Karpas-422 (cell line): ENCODE measurements at places on chromosomes 3 and 15. TPM values are rescaled to one million over a fixed set of nuclear protein-coding genes. Genes with fewer than 3 reads are reported as not detected.

The BOC gene
- 0.04 and 0.47 TPM in 2 replicates for total RNA-seq

The SPINK8 gene
- total RNA-seq: not detected in 2 replicates

The PAQR5 gene
- total RNA-seq: not detected in 2 replicates

The ADAMTS9 gene
- not detected in 2 replicates for total RNA-seq

The CATSPER2 gene
- total RNA-seq: 5.1 and 6.0 TPM in 2 replicates

The VPS18 gene
- total RNA-seq: 12.6 and 18.1 TPM in 2 replicates

The GPR15 gene
- total RNA-seq: not detected in 2 replicates

The MBD4 gene
- 51.9 and 130 TPM in 2 replicates for total RNA-seq

The STRA6 gene
- total RNA-seq: 0.18 TPM in 1 of 2 replicates, not detected in the other

The LRRC49 gene
- total RNA-seq: not detected in 2 replicates

The SIDT1 gene
- total RNA-seq: 7.5 and 11.3 TPM in 2 replicates

The CACNA2D3 gene
- 0.11 TPM in 1 of 2 replicates, not detected in the other for total RNA-seq

The ARRDC4 gene
- not detected in 2 replicates for total RNA-seq

The ARNT2 gene
- not detected in 2 replicates for total RNA-seq

The ATP10A gene
- not detected in 2 replicates for total RNA-seq

The GOLIM4 gene
- 2.6 and 7.9 TPM in 2 replicates for total RNA-seq

The MORC1 gene
- total RNA-seq: not detected in 2 replicates

The SERINC4 gene
- total RNA-seq: not detected in 2 replicates

The ARGFX gene
- total RNA-seq: not detected in 2 replicates

The KLF15 gene
- not detected in 2 replicates for total RNA-seq

The CSPG4 gene
- total RNA-seq: 0.11 TPM in 1 of 2 replicates, not detected in the other

The LRTM1 gene
- total RNA-seq: not detected in 2 replicates

The DNAJC13 gene
- 33.2 and 38.9 TPM in 2 replicates for total RNA-seq

The CKMT1B gene
- total RNA-seq: not detected in 2 replicates

The ALG1L2 gene
- total RNA-seq: not detected in 2 replicates

The PLSCR2 gene
- 1.0 TPM in 1 of 2 replicates, not detected in the other for total RNA-seq

The GABRA5 gene
- total RNA-seq: not detected in 2 replicates

The CCR8 gene
- total RNA-seq: not detected in 2 replicates

The GOLGA6L7 gene
- total RNA-seq: not detected in 2 replicates

The GOLGA6L10 gene
- total RNA-seq: 0.18 and 2.0 TPM in 2 replicates

The STIMATE gene
- total RNA-seq: 25.0 and 39.6 TPM in 2 replicates
